ENCODE measurements at places on chromosomes 7 and 10.

DNA sequence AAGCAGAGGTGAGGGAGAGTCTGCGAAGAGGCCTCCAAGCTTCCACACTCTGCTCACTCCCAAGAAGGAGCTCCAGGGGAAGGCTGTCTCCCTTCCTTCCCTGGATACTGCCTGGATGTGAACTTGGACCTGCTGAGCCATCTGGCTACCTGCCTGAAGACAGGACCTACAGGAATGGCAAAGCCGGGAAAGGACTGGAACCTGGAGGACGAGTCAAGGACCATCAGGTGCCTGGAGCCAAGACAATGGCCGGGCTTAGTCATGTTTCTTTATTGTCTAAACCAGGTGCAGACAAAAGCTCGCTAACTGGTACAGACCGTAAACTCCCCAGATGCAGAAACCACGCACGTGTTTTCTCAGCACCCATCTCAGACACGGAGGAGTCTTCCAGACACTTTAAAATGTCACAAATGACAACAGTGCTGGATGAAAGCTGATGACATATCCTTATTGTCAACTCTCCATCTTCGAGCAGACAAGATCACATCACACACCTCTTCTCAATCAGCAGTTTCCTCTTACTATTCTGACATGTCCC, 12.1 kb downstream of the ASB13 start:
- no peak for DNase-seq

GRCh38 chr7:132059141-132059540, 502.7 kb upstream of the PODXL start:
- no peak for DNase-seq

DNA sequence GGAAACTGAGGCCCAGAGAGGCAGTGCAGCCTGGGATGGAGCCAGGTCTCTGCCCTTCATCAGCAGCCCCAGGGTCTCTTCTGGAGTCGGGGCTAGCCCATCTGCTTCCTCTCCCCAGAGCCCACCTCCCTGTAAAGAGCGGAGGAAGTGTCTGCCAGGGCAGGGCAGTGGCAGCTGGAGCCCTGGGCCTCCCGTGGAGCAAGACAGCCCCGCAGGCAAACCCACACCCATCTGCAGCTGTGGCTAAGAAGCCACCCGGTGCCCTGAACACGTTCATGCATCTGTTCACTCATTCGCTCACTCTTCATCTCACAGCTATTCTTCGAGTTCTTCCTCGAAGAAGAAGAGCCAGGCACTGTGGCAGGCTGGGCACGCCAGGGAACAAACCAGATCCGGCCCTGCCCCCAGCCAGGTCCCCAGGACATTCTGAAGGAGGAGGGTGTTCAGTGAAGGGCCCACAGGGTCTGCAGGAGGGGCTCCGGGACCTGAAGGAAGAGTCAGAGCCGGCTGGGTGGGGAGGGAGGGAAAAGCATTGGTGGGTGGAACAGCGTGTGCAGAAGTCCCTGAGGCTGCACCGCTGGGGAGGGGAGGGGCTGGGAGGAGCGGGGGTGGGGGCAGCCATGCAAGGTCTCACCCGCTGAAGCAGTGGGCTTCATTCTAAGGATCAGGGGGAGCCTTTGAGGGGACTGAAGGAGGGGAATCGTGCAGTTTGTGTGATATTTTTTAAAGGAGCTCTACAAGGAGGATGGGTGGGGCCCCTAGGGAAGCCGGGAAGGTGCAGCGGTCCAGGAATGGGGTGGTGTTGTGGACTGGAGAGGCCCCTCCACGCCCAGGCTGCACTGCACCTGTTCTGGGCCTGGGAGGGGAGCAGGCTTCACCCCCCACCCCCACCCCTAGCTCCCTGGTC, 99.1 kb downstream of the UNCX start:
- no peak for DNase-seq

DNA sequence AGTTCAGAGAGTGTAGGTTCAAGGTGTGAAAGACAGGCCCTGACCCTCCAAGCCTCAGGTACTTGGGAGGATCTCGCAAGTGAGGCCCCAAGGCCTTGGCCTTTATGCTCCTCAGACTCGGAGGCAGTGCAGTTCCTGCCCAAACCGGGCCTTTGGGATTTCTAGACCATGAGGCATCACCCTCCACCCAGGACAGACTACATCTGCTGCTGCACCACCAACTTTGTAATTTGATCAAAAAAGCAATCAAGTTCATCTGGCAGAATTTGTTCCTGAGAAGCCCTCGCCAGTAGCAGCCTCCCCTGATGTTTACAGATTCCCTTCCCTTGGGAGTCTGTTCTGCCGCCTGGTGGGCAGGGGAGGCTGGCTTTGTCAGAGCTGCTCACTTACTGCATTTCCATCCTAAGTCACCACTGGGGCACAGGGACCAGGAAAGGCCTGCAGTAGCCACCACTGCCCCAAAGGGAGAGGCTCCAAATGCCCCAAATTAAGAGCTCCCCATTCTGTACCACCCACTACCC, 2.1 kb downstream of the CAMK2G start:
- no peak for DNase-seq

DNA sequence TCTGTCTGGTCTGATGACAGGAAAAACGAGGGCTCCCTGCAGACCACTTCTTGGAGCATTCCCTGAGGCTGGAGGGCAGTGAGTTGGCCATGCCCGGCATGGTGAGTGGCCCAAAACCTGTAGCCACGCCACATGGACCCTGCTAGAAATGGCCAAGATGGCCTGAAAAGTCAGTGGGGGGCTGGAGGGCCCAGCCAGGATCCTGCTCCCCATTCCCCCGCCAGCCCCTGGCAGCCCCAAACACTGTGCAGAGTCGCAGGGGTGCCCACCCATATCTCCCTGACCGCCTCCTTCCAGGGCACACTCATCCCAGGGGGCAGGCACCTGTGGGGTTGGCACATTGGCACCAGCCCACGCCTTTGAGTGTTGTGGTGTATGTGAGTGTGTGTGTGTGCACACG, 18.7 kb upstream of the PPP2R2D start:
- DNase-seq = no peak

GRCh38 chr10:97503406-97503805, 4.7 kb downstream of the UBTD1 start:
- no peak for DNase-seq

- no peak for DNase-seq
These were observed 28.1 kb downstream of the DNMBP start for GRCh38 chr10:99981581-99982199.
